Midbrain (tissue), 1 donor: ENCODE measurements at places on chromosomes 5 and 9.

- no peak for DNase-seq
Observed at GRCh38 chr5:99644822-99645221, 716.0 kb upstream of the CHD1 start.

DNA sequence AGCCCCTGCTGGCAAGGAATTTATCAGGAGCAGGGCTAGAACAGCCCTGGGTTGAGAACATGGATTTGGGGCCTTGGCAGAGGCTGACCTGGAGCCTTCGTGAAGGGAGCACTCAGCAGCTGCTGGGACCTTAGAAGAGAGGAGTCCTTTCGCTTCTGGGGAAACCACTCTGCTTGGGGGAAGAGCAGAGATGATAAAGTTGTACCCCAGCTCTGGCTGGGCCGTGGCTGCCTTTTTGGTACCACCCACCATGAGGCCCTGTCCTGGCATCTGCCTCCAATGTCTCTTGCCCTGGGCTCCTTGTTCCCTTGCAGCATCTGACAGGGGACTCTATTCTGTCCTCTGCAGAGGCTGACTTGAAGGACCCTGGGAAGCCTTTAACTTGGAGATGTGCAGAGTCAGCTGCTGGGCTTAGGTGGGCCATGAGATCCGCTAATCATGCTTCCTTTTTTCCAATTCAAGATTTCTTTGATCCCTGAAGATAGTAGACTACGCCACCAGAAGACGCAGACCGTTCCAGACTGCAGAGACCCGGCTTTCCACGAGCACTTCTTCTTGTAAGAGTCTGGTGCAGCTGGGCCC is 20.2 kb downstream of the RGS3 start:
- no peak for DNase-seq

- no peak for DNase-seq
Observed at GRCh38 chr5:94992325-94992724, 292.6 kb downstream of the MCTP1 start.

- DNase-seq, result no peak
Observed at GRCh38 chr9:135091545-135091944, 4.1 kb downstream of the OLFM1 start.

GRCh38 chr5:150637245-150638052 is 3.0 kb upstream of the SYNPO start:
- no peak for DNase-seq

GRCh38 chr9:34710023-34710422 is at the start of gene CCL21:
TSS of gene CCL21 (minus strand) at chr9:34710136. CDS start at chr9:34710066, 70 bp downstream.
- no peak for DNase-seq

DNA sequence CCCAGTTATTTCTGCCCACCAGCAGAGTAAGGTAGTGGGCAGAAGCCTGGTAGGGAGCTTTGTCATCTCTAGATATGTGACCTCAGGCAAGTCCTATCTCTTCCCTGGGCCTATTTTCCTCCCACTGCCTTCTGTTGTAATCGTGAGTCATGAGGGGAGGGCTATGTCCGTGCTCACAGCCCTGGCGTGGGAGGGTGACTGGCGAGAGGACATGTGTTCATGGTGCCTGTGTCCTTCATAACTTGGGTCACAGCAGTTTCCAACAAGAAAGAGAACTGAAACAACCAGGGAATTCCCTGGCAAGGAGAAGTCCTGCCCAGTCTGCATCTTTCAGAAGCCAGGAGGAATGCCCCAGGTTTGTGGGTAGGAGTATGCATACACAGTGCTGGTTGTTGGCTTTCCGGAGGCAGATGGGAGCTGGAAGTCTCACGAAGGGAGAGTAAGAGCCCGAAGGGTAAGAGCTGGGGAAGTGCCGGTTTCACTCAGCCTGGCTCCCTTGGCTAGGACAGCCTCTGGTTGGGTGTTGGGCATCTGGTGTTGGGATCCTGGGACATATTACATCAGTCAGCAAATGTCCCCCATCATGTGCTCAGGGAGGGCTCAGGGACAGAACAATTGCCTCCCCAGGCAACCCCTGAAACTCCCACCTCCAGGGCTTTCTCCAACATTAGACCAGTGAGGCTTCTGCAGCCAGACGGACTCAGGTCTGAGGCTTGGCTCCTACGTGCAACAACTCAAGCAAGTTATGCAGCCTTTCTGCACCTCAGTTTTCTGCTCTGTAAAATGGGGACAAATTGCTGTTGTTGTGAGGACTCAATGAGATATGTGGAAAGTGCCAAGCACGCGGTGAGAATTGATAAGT is 4.3 kb upstream of the TIFAB start:
- DNase-seq, result no peak
